ENCODE measurements at places on chromosomes 5 and 9. TPM values are rescaled to one million over a fixed set of nuclear protein-coding genes. Genes with fewer than 3 reads are reported as not detected.

DNA sequence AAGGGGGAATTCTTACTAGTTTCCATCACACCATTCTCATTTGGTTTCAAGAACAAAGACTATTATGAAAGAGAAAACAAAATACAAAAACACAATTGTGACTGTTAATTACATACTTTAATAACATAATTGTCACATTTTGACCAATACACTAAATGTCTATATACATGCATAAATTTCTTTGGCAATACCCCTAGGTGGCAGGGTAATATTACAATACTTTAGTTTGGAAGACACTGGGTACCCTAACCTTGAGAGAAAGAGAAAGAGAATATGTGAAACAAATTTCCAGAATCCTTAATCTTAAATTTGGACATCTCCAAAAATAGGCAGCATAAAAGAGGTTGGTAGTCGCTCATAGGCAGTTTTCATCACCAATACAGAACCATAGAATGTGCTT lies 619.6 kb upstream of the ADAMTS16 start:
- no peak for DNase-seq
- no peak overlapping the region for H3K27ac ChIP-seq
- no peaks in the 10 kb centered on the region for H3K36me3 ChIP-seq
- H3K4me1 ChIP-seq = no peaks in the 10 kb centered on the region

DNA sequence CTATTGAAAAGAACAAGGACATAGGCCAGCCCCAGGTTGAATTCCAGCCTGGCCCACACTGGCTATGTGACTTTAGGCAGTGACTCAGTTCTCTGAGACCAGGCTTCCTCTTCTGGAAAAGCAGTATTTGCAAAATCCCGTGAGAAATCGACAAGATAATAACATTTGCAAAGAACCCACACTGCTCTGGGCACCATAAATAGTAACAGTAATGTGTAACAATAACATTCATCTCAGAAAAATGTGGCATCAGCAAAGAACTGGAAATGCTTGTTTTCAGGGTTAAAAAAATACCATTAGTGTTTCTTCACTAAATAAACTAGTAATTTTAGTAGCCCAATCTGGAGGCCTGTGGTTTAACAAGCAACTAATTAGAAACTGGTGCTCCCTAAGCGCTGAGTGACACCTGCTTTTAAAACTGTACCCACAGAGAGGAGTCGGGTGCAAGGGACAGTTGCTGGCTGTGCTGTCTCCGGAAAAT lies 148.4 kb downstream of the TTLL11 start:
- H3K4me3 ChIP-seq = no peak overlapping the region
- no peaks in the 10 kb centered on the region for H3K27me3 ChIP-seq
- H3K4me1 ChIP-seq = no peaks in the 10 kb centered on the region
- H3K27ac ChIP-seq = no peak overlapping the region
- H3K36me3 ChIP-seq = no peaks in the 10 kb centered on the region

GRCh38 chr5:30930736-30931135 lies 262.8 kb upstream of the CDH6 start:
- H3K27me3 ChIP-seq = no peaks in the 10 kb centered on the region
- no peak overlapping the region for H3K27ac ChIP-seq
- no peak for DNase-seq
- H3K4me1 ChIP-seq = no peaks in the 10 kb centered on the region
- no peaks in the 10 kb centered on the region for H3K36me3 ChIP-seq

- no peaks in the 10 kb centered on the region for H3K4me1 ChIP-seq
- peaks cover 11% of the 10 kb centered on the region for H3K36me3 ChIP-seq
- no peak overlapping the region for H3K4me3 ChIP-seq
- no peak overlapping the region for H3K27ac ChIP-seq
- DNase-seq = no peak
- H3K27me3 ChIP-seq = no peaks in the 10 kb centered on the region
Measured at GRCh38 chr5:128062172-128062746, 21.3 kb upstream of the SLC12A2 start.

DNA sequence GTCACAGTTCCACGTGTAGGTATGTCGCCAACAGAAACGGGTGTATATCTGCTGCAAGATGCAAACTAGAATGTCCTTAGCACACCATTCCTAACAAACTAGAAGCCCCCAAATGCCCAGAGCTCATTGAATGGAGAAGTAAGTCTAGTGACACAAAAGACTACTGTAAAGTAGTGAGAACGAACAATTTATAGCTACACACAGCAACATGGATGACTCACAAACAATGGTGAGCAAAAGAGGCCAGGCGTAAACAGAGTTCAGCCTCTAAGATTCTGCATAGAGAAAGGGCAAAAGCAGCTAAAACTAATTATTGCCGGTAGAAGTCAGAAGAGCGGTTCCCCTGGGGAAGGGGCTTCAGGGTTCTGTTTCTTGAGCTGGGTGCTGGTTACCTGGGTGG lies 74.7 kb downstream of the AMBP start:
- no peak overlapping the region for H3K4me3 ChIP-seq
- no peaks in the 10 kb centered on the region for H3K4me1 ChIP-seq
- no peaks in the 10 kb centered on the region for H3K27me3 ChIP-seq
- no peaks in the 10 kb centered on the region for H3K36me3 ChIP-seq

- no peak for DNase-seq
- H3K36me3 ChIP-seq = no peaks in the 10 kb centered on the region
- H3K4me1 ChIP-seq = no peaks in the 10 kb centered on the region
- H3K27ac ChIP-seq = no peak overlapping the region
- H3K27me3 ChIP-seq = no peaks in the 10 kb centered on the region
Measured at GRCh38 chr5:36593867-36594266, 12.5 kb upstream of the SLC1A3 start.

- no peak overlapping the region for H3K4me3 ChIP-seq
- H3K27me3 ChIP-seq = peaks cover 17% of the 10 kb centered on the region
- no peak for DNase-seq
- no peak overlapping the region for H3K27ac ChIP-seq
- H3K4me1 ChIP-seq = no peaks in the 10 kb centered on the region
Measured at GRCh38 chr5:7825630-7826029, 25.3 kb downstream of the CFAP90 start.

GRCh38 chr9:72132052-72132451 lies 17.2 kb upstream of the GDA start:
- peaks cover 2% of the 10 kb centered on the region for H3K27me3 ChIP-seq
- H3K4me3 ChIP-seq = no peak overlapping the region
- no peaks in the 10 kb centered on the region for H3K36me3 ChIP-seq
- H3K27ac ChIP-seq = no peak overlapping the region

- H3K36me3 ChIP-seq = no peaks in the 10 kb centered on the region
- no peaks in the 10 kb centered on the region for H3K4me1 ChIP-seq
- H3K27me3 ChIP-seq = peaks cover 2% of the 10 kb centered on the region
- H3K27ac ChIP-seq = no peak overlapping the region
- DNase-seq = no peak
- H3K4me3 ChIP-seq = no peak overlapping the region
Measured at GRCh38 chr5:10323588-10324488, 16.1 kb upstream of the CMBL start.

DNA sequence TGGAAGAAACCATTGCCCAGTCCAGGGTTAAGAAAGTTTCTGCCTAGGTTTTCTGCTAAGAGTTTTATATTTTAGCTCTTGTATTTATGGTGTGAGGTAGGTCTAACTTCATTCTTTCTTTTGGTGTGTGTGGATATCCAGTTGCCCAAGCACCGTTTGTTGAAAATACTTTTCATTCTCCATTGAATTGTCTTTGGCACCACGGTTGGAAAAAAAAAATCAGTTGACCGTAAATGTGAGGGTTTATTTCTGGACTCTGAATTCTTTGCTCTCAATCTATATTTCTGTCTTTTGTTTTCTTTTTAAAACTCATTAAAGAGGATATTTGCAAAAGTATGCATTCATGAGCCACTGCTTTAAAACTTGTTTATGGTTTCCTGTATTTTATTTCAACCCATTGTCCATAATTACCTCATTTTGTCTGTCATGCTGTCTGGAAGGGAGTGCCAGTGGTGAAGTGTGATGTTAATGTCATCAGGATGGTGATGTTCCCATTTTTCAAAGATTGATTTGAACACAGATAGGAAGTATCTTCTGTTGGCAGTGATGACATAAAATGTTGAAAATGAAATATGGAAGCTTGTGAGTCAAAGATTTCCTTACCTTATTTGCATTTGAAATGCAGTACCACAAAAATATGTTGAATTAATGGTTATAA lies 33.9 kb downstream of the HABP4 start:
- peaks cover 40% of the 10 kb centered on the region for H3K36me3 ChIP-seq
- no peak overlapping the region for H3K4me3 ChIP-seq
- peaks cover 44% of the 10 kb centered on the region for H3K4me1 ChIP-seq

GRCh38 chr9:113741886-113742854 lies 133.9 kb upstream of the ZNF618 start:
- H3K36me3 ChIP-seq = no peaks in the 10 kb centered on the region
- no peak overlapping the region for H3K27ac ChIP-seq
- DNase-seq = no peak
- peaks cover 6% of the 10 kb centered on the region for H3K27me3 ChIP-seq

- H3K27ac ChIP-seq = no peak overlapping the region
- peaks cover 8% of the 10 kb centered on the region for H3K4me1 ChIP-seq
- DNase-seq = no peak
Measured at GRCh38 chr5:174464504-174465165, 259.7 kb upstream of the MSX2 start.

DNA sequence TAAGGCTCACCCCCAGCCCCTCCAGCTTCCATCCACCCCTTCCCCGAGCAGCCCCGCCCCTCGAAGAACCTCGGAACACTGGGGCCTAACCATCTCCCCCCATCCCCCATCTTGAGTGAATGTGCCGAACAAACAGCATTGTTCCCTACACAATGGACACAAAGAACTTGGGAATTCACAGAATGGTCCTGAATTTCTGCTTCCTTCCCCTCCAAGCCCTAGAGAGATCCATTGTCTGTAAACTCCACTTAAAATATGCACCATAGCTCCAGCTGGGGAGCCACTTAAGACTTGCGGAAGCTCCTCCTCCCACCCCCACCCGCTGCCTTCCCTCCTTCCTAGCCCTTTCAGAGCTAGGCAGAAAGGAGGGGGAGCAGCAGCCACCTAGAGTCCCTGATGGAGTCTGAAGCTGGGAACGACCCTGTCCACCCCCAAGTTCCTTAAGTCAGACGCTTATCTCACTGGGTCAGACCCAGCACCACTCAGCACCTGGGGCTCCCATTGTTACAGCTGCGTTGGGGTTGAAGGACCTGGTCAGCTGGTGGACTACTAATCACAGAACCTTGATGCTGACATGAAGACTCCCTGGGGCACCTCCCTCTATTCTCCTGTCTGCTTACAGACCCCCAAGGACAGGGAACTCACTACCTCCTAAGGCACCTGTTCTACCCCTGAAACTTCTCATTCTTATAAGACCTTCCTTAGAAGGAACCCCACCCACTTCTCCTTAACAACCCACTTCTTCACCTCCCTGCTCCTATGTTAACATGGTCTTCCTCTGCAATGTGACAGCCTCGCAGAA lies 61.4 kb downstream of the PCDH1 start:
- no peak overlapping the region for H3K4me3 ChIP-seq
- no peak overlapping the region for H3K27ac ChIP-seq
- H3K36me3 ChIP-seq = no peaks in the 10 kb centered on the region
- no peaks in the 10 kb centered on the region for H3K4me1 ChIP-seq
- peaks cover 9% of the 10 kb centered on the region for H3K27me3 ChIP-seq
- DNase-seq = no peak

- no peak overlapping the region for H3K4me3 ChIP-seq
- DNase-seq = no peak
- H3K27me3 ChIP-seq = no peaks in the 10 kb centered on the region
- no peaks in the 10 kb centered on the region for H3K36me3 ChIP-seq
- no peak overlapping the region for H3K27ac ChIP-seq
Measured at GRCh38 chr9:91811024-91811909, 138.8 kb downstream of the ROR2 start.

DNA sequence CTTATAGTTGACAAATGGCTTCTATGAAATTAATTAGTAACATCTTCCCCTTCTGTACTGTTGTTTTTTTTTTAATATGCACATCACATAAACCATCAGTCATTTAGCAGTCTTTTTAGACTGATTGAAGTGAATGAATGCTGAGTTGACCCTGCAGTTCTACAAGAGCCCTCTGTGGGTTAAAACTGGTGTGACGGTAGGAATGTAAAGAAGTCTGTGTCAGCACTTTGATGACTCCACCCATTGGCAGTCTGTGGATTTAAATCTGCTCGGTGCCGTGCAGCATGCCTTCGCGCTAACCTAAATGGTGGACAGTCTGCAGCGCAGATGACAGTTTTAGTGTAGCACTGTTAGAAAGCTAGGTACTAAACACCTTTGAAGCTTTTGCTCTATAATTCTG lies 3.1 kb downstream of the GTF3C4 start:
- H3K27ac ChIP-seq = no peak overlapping the region
- H3K36me3 ChIP-seq = peaks cover 16% of the 10 kb centered on the region
- H3K27me3 ChIP-seq = no peaks in the 10 kb centered on the region
- DNase-seq = peak; percentile 13
- H3K4me3 ChIP-seq = no peak overlapping the region

- no peak for DNase-seq
- H3K4me3 ChIP-seq = no peak overlapping the region
- H3K36me3 ChIP-seq = peaks cover 43% of the 10 kb centered on the region
- H3K27me3 ChIP-seq = no peaks in the 10 kb centered on the region
- H3K27ac ChIP-seq = no peak overlapping the region
Measured at GRCh38 chr5:95518417-95518816, 36.4 kb downstream of the SKIC3 start.

DNA sequence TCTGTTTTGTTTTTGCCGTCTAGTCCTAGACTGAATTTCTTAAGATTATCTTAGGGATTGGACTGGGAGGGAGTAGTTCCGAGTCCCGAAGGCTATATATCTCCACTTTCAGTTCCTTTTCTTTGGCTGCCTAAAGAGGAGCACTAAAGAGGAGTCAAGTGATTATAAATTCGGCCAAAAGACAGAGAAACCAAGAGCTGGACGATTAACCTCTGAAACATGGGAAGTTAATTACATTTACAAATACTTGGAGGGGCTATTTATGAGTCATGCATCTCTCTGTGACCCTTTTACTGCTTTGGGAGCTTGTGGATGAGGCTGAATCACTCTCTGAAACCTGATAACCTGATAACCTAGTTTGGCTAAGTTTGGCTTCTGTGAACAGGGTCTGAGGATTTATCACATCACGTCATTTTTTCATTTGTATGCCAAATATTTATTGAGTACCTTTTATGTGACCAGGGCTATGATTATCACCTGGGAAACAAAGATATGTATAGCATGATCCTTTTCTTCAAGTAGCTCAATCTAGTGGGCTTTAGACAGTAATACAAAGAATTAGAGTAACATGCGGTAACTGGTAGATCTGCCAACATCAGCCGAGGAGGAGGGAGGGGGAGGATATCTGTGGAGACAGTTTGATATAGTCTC lies 180.9 kb downstream of the CD180 start:
- peaks cover 1% of the 10 kb centered on the region for H3K36me3 ChIP-seq
- peaks cover 63% of the 10 kb centered on the region for H3K4me1 ChIP-seq
- H3K27ac ChIP-seq = no peak overlapping the region

DNA sequence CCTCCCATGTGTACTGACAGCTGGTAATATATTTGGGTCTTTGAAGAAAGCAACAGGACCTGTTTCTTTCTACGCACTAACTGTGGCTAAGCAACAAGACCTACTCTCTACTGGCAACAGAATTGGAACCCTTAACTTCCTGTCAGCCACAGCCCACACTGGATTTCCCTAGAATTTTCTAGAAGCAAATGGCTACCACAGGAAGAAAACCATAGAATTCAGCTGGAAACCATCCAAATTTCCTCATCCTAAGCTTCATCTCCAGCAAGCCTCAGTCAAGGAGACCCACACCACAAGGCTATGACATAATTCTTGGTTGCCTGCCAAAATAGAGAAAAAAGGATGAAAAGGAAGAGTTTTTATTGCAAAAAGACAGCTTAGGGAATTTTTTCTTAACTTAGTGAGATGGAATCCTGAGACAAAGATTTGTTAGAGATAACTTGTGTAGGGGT lies 171.8 kb upstream of the TNC start:
- H3K4me3 ChIP-seq = no peak overlapping the region
- H3K27ac ChIP-seq = no peak overlapping the region
- DNase-seq = no peak

The SLC25A2 gene
- 0.19 TPM for total RNA-seq

The PGM5 gene
- not detected for total RNA-seq

The FAM200C gene
- 1.4 TPM for total RNA-seq

The FBP1 gene
- total RNA-seq = 0.62 TPM

The FUT7 gene
- total RNA-seq = 1.3 TPM
